ENCODE measurements at places on chromosomes 1 and 21. TPM values are rescaled to one million over a fixed set of nuclear protein-coding genes. Genes with fewer than 3 reads are reported as not detected.

OR2M2 gene
- not detected for polyA plus RNA-seq

TIPRL gene
- 38.0 TPM for polyA plus RNA-seq

FHAD1 gene
- polyA plus RNA-seq, result not detected

CTSS gene
- 151 TPM for polyA plus RNA-seq

GNL2 gene
- 53.4 TPM for polyA plus RNA-seq

OR2AK2 gene
- not detected for polyA plus RNA-seq

BGLAP gene
- polyA plus RNA-seq, result not detected

THEM5 gene
- 0.38 TPM for polyA plus RNA-seq
